GM23248 (cell line): ENCODE measurements at places on chromosomes 4 and X.

GRCh38 chr4:123298261-123298660 lies 98.3 kb upstream of the SPRY1 start:
- peak; percentile 2 for DNase-seq

DNA sequence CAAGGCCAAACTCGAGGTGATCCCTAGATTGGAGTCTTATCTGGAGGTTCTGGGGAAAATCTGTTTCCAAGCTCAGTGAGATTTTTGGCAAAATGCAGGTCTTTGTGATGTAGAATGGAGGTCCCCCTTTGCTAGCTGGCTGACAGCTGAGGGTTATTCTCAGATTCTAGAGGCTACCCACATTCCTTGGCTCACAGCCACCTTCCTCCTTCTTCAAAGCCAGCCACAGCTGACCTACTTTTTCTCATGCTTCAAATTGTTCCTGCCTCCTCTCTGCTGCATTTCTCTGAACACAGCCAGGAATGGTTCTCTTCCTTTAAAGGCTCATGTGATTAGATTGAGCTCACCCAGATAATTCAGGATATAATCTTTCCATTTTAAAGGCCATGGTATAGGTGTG lies 86.9 kb downstream of the VCX3A start:
- DNase-seq = no peak

DNA sequence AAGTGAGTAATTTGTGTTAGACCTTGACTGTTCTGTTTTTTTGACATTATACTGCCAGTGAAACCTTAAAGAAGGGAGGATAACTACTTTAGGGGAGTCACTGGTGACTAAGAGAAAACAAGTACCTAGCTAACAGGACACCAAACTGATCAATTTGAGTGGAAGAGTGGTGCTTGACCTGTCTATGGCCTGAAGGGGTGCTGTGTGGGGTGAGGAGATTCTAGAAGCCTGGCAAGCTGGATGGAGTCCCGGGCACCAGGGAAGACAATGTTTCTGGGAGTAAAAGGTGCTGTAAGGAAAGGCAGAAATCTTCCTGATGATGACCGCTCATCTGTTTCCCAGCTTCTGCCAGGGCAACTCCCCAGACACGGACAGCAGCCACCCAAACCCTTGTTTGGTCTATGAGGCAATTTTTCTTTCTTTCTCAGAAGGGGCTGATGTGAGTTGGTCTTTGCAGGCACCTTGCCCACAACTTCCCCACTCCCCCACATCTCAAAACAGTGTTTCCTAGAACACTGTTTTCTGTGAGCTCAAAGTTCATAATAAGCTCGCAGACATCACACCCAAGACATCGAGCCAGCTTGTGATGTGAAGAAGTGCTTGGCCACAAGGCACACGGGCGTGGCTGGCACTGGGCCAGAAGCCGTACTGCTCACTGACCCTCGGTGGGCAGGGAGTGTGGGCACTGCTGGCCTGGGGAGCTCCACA lies 4.6 kb downstream of the TXK start:
- DNase-seq = no peak

DNA sequence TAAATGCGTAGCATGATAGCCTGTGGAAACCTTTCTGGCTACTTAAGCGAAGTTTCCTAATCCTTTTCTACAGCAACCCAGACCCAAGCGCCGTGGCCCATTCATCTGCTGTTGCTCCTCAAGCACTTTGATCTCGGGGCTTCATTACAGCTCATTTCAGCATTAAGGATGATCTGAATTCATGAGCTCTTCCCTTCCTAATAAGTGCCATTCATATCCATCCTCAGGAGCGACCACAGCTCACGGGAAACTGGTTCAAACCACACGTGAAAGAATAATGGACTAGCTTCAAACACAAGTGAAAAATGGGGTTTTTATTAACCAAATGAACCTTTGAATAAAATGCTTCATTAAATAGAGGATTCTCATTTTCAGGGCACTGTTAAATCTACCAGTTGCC lies 202.6 kb upstream of the LEF1 start:
- no peak for DNase-seq

DNA sequence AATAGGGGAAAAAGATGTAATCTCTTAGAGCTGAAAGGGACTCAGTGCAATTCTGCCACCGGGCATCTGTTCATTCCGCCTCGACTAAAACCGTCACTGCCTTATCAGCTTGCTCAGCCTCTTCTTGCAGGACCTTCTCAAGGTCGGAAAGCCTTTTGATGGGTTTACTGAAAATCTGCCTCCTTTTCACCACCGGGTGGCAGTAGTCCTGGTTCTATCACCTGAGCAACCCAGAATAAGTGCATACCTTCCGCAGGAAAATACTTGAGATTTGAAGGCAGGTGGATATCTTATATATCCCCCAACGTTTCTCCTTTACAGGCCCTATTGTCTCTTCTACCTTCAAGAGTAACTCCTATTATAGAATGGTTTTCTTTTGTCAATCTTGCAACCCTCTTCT lies 103.4 kb upstream of the PAK3 start:
- peak; percentile 19 for DNase-seq

GRCh38 chr4:160877087-160877790 lies 1286.6 kb downstream of the FSTL5 start:
- no peak for DNase-seq

DNA sequence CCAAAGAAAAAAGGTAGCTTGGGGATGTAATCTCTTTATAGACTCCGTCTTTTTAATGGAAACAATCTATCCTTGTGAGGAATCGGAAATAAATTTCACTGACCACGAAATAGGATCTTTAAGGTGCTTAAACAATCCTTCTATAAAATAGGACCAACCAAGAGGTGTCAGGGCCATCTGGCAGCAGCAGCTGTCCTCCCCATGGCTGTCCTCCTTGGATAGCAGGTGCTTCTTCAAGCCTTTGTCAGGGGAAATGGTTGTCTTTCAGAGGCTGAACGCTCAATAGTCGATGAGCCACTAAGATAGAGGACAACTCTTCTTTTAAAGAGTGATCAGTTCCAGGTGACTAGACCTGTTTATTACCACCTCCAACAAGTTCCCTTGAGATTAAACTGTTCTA lies 231.0 kb downstream of the ADGRL3 start:
- no peak for DNase-seq

DNA sequence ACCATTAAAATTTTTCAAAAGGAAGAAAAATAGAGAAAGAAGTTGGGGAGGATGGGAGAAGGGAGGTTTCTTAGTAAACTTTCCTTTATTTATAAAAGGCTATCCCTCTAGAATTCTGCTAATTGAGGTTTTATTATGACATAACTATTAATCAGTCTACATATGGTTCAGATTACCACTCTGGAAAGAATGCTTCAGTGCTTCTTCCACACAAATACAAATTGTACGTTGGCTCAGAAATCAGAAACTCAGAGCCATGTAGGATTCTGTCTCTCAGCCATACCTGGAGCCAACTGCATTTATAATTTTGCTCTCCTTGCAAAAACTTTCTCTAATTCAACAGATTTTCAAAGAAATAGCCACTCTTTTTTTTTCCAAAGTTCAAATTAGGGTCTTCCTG lies 37.1 kb downstream of the SRPX start:
- DNase-seq = peak; percentile 53

DNA sequence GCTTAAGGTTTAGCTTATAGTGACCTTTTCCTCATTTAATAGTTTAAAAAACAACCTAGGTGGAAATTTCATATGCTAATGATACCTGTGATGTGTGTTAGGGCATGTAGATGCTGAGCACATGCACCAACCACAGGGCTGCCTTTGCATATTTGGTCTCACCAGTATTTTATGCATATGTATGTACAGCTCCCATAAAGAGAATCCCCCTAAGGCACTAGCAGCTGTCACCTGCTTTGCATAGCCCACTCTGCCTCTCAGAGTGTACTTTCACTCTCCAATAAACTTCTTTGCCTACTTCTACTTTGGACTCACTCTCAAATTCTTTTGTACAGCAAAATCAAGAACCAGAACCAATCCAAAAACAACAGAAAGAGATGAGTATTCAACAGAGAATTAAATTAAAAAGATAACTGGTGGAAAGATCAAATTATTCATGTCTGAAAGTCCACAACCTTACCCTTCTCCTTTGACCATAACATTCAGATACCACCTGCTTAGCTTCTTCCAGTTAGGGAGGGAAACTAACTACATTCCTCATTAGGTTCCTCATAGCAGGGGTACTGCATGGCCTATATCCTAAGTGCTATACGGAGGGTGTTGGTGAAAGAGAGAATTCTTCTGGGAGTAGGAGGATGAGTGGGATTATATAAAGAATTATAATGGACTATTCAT lies 250.5 kb downstream of the STPG2 start:
- DNase-seq = no peak

DNA sequence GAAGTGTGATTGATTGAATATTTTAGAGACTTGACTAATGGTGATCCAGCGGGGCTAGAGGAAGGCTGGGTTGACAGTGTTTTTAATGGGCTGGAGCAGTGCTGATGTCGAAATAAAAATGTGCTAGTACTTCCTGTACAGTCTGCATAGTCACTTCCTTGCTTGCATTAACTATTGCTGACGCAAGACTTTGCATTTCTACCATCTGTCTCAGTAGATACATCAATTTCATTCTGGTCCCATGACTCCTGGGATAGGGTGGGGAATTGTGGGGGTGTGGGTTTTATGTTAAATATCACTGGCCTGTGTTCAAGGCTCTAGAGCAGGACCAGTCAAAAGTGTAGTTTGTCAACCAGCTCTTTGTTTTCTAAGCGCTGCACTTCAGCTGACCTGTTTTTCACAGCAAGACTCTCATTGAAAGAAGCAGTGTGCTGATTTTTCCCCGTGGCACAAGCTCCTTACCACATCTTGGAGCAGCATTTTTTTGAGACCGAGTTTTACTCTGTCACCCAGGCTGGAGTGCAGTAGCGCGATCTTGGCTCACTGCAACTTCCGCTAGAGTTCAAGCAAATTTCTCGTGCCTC lies 35.2 kb upstream of the PHEX start:
- DNase-seq = peak; percentile 52
